Heart right ventricle (tissue), 16 donors: ENCODE measurements at places on chromosomes 7 and 10. TPM values are rescaled to one million over a fixed set of nuclear protein-coding genes. Genes with fewer than 3 reads are reported as not detected.

DNA sequence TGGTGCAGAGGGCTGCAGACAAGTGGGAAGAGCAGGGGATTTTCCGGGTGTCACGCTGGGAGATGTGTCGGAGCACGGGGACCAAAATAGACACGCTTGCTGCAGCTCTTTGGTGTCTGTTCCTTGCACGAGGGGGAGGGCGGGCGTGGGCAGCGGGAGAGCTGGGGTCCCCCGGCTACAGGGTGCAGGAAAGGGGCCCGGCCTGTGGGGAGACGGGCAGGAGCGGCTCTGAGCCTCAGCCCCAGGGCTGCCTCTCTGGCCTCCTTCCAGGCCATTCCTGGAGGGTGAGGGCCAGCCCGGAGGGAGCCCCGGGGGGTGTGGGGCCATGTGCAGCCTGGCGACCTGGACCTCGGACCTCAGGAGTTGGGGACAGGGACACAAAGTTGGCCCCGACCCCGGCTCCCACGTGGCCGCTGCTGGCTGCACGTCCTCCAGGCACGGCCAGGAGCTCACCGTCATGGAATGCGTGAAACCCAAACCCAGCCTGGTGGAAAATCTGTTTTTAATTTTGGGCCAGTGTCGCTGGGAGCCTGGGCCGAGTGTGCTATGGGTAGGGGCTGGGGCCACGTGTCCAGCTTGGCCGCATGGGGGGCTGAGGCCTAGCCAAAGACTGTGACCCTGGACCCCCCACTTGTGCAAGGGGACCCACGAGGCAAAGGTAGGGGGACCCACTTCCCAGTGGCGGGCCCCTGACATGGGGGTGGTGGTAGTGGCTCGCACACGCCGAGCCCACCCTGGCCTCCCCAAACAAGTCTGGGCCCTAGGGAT, 6.6 kb downstream of the TTYH3 start:
- DNase-seq: peak; percentile 49

Gene INSYN2A
- not detected for polyA plus RNA-seq

DNA sequence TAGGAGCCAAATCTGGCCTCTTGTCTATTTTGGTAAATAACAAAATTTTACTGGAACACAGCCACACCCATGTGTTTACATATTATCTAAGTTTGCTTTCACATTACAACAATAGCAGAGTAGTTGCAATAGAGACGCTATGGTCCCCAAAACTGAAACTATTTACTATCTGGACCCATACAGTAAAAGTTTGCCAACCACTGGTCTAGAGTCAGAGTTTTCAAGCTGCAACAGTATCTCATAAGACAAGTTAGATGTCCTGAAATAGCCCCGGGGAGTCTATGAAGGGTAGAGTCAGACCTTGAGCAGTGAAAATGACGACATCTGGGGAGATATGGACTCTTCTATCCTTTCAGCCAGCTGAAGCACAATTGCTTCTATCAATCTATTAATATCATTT, 74.2 kb downstream of the CTNNA3 start:
- no peak for DNase-seq

GRCh38 chr7:100708395-100708794, 2.5 kb downstream of the POP7 start:
- DNase-seq: no peak

DNA sequence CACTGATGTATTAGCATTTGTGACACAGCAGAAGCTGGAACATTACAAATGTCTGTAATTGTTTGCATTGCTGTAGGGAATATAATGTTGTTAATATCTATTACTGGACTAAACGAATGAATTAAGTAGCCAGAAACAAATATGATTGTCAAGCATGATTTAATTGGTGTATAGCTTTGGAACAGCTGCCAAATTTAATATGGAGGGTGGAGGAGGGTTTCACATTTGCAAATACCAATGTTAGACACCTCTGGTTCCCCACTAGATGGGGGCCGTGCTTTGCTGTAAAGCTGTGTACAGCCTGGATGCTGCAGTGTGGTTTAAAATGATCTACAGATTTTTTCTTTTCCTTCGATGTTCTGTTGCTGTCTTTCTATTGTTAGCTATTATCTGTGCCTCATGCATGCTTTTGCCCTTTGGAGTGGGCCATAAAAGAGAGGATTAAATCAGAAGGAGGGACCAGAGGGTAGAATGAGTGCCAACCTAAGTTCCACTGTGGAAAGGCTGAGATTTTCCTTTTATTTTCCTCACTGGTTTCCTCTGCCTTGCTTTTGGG, 23.1 kb downstream of the DNAJB9 start:
- no peak for DNase-seq

Gene AIFM2
- 20.6 TPM for polyA plus RNA-seq

DNA sequence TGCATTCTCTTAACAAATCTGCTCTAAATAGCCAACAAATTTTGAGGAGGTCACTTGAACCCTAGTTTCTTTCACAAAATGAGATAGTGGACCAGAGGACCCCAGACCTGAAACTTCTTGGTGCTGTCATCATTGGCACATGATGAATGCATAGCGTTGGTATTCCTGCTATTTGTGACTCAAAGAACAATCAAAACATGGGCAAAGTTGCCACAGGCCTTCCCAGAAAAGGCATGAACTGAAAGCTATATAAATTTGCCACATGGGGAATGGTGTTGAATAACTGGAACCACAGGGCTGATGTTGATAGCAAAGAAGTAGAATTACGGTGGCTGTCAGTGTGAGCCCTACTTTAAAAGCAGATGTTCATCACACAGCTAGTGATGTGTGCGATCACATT, 219.9 kb upstream of the KMT2E start:
- DNase-seq: no peak

DNA sequence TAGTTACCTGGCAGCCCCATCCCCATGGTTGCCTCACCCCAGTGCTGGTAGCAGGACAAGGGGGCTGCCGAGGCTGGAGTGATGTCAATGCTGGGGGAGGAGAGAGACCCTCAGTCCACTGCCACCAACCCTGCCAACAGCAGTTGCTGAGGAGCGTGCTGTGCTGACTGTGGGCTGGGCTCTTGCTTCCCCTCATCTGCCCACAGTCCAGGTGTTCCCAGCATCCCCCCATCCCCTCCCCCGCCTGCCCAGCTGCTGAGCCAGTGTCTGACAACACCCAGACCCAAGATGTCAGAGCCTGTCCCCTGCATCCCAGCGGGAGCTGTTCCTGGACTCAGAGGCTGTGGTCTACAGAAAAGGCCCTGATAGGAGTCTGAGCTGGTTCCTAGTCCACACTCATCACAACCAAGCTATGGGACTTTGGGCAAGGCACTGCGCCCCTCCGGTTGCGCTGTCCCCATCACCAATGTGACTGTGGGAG, 14.6 kb upstream of the PSAP start:
- DNase-seq: no peak
